Smooth muscle cell of the umbilical artery (primary cell): ENCODE measurements at places on chromosomes 11 and 22. TPM values are rescaled to one million over a fixed set of nuclear protein-coding genes. Genes with fewer than 3 reads are reported as not detected.

SLC25A45 gene
- total RNA-seq: 1.2 and 1.5 TPM in 2 replicates

TYR gene
- not detected in 2 replicates for total RNA-seq

OR5M11 gene
- total RNA-seq: not detected in 2 replicates

KCNQ1OT1 gene
- total RNA-seq: 5.0 and 6.1 TPM in 2 replicates

TMEM184B gene
- total RNA-seq: 43.9 and 64.7 TPM in 2 replicates

DYNC2H1 gene
- 40.7 and 55.8 TPM in 2 replicates for total RNA-seq

IL10RA gene
- 0.09 TPM in 1 of 2 replicates, not detected in the other for total RNA-seq

ESAM gene
- total RNA-seq: 0.30 and 0.37 TPM in 2 replicates

DMC1 gene
- total RNA-seq: 1.5 and 2.4 TPM in 2 replicates

DERL3 gene
- total RNA-seq: 0.30 and 0.83 TPM in 2 replicates

ZC3H12C gene
- total RNA-seq: 18.7 and 24.9 TPM in 2 replicates

NXPE2 gene
- total RNA-seq: 0.09 and 0.30 TPM in 2 replicates

NAV2 gene
- total RNA-seq: 8.6 and 22.2 TPM in 2 replicates

UNC93B1 gene
- total RNA-seq: 22.4 and 23.5 TPM in 2 replicates

CRYAB gene
- 3.0 and 6.0 TPM in 2 replicates for total RNA-seq

TEX12 gene
- 0.30 and 0.46 TPM in 2 replicates for total RNA-seq

TNNT3 gene
- total RNA-seq: not detected in 2 replicates

A4GALT gene
- 2.2 and 5.0 TPM in 2 replicates for total RNA-seq

OR8G5 gene
- total RNA-seq: not detected in 2 replicates

SAA4 gene
- total RNA-seq: not detected in 2 replicates

NPAS4 gene
- not detected in 2 replicates for total RNA-seq

SYCE3 gene
- not detected in 2 replicates for total RNA-seq

ST14 gene
- not detected in 2 replicates for total RNA-seq

TEX54 gene
- not detected in 2 replicates for total RNA-seq

NCAM1 gene
- 4.2 and 14.2 TPM in 2 replicates for total RNA-seq

OR51B5 gene
- total RNA-seq: 0.09 and 0.30 TPM in 2 replicates

TSPAN18 gene
- 0.14 and 0.30 TPM in 2 replicates for total RNA-seq

RIMBP3B gene
- 0.05 TPM in 1 of 2 replicates, not detected in the other for total RNA-seq

RNH1 gene
- total RNA-seq: 256 and 286 TPM in 2 replicates

KCNE3 gene
- 0.60 and 4.5 TPM in 2 replicates for total RNA-seq

GPR83 gene
- total RNA-seq: under 0.01 and 0.09 TPM in 2 replicates

APOL5 gene
- total RNA-seq: not detected in 2 replicates

SCGB1D2 gene
- total RNA-seq: not detected in 2 replicates

CCDC88B gene
- 1.3 and 1.5 TPM in 2 replicates for total RNA-seq

CDK2AP2 gene
- 18.4 and 25.8 TPM in 2 replicates for total RNA-seq

ART1 gene
- not detected in 2 replicates for total RNA-seq

POU2AF2 gene
- total RNA-seq: not detected in 2 replicates

SERPING1 gene
- 4.5 and 7.9 TPM in 2 replicates for total RNA-seq

ZBTB16 gene
- not detected in 2 replicates for total RNA-seq

MS4A3 gene
- total RNA-seq: not detected in 2 replicates

MOV10L1 gene
- 2.1 and 14.8 TPM in 2 replicates for total RNA-seq

MFRP gene
- total RNA-seq: not detected in 2 replicates

SLC25A17 gene
- total RNA-seq: 18.1 and 20.7 TPM in 2 replicates

KRTAP5-2 gene
- not detected in 2 replicates for total RNA-seq

OR1S1 gene
- 0.30 TPM in 1 of 2 replicates, not detected in the other for total RNA-seq

MMP8 gene
- total RNA-seq: 1.4 and 1.5 TPM in 2 replicates

LGR4 gene
- total RNA-seq: 21.0 and 25.2 TPM in 2 replicates

NRIP3 gene
- total RNA-seq: 37.7 and 42.8 TPM in 2 replicates

KCNQ1 gene
- not detected in 2 replicates for total RNA-seq

RAB36 gene
- total RNA-seq: 2.7 and 3.7 TPM in 2 replicates

KCNC1 gene
- total RNA-seq: not detected in 2 replicates

SCN4B gene
- total RNA-seq: under 0.01 and 0.09 TPM in 2 replicates

SCN2B gene
- total RNA-seq: under 0.01 TPM in 1 of 2 replicates, not detected in the other

HEPACAM gene
- total RNA-seq: not detected in 2 replicates

RAG2 gene
- not detected in 2 replicates for total RNA-seq

OPCML gene
- total RNA-seq: 0.89 and 2.5 TPM in 2 replicates

CNTN5 gene
- total RNA-seq: 0.55 and 1.5 TPM in 2 replicates

LRRC56 gene
- 0.89 and 1.0 TPM in 2 replicates for total RNA-seq

CDC42BPG gene
- total RNA-seq: under 0.01 and 0.32 TPM in 2 replicates

TMA7B gene
- not detected in 2 replicates for total RNA-seq
